ENCODE measurements at places on chromosomes 1 and 21.

DNA sequence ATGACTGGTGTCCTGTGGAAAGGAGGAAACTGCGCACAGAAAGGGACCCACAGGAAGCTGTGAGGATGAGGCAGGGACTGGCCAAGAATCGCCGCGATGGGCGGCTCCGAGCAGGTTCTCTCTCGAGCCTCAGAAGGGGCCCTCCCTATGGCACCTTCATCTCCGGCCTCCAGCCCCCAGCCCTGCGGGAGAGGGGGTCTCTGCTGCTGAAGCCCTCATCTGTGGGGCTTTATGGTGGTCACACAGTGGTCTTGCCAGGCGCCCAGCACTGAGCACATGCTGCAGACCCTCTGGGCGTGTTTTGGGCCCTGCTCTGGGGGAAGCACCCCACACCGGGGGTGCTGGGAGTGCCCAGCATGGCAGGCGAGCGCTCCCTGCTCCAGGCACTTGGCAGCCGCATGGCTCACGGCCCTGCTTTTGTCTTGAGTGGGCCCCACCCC is 86.6 kb upstream of the ACTRT2 start:
- DNase-seq = no peak

DNA sequence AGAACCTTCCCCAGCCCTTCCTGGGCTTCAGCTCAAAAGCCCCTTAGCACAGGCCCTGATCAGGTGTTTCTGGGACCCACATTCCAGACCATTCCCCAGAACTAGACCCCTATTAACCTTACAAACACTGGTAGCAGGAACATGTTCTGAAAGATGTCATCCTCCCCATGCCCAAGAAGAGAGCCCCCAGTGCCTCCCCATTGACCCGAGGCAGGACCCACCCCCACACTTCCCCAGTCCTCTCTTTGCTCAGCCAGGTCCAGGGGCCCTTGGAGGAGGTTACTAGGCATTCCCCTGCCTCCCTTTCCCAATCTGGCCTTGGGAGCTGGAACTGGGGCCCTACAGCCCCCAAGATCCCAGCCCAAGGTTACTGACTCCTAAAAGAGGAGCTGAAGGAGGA is 38.9 kb upstream of the HMGB4 start:
- no peak for DNase-seq

DNA sequence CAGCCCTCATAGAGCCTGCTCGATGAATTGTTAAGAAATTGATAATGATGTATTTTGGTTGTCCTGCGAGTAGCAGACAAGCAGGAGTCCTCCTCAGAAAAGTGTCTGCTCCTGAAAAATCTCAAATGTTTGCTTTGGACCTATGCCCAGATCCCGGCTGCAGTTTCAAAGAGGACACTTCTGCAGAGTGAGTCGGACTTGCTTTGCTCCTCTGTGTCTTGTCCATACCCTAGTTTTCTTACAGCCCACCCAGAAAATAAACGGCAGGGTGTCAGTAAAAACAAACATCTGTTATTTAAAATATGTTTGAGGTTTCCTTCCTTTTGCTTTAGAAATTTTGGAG is 2.8 kb downstream of the S100A10 start:
- no peak for DNase-seq

GRCh38 chr1:231016234-231016633 is 23.8 kb downstream of the FAM89A start:
- no peak for DNase-seq

- no peak for DNase-seq
Measured at GRCh38 chr21:26027696-26028095, 142.9 kb downstream of the APP start.

DNA sequence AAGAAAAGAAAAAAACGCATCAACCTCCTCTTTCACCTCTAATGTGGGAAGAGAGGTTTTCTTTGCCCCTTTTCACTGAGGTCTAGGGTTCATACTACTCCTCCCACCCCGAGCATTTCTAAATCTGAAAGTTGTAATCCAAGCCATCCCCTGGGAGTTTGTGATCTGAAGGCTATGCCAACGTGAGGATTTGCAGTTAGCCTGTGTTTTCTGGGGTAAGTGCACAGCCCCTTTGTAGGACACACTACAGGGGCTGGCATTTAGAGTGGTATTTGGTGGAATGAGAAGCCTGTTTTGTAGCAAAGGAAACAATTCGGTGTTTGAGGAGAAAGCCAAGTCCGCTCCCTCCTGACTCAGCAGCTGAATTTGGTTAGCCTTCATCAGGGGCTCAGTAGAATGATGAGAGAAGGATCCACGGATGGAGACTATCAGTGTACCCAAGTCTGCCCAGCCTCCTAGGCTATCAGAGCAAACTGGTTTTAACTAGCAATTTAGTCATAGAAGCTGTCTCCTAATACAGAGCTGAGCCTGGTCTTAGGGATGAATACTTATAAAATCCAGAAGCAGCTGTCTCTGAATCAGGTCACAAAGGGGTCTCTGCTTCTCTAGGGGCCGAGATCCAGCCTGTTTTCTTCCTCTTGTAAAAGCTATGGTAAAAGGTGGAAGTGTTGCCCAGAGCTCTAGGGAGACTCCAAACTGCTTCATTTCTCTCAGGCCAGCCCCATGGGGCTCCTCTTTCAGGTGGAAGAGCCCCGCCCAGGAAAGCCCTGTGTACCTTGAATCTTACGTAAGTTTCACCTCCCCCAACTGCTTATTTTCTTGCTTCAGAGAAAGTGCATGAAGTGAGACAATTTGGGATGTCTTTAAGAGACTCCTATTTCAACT is 2.1 kb downstream of the PCP4L1 start:
- DNase-seq = no peak

DNA sequence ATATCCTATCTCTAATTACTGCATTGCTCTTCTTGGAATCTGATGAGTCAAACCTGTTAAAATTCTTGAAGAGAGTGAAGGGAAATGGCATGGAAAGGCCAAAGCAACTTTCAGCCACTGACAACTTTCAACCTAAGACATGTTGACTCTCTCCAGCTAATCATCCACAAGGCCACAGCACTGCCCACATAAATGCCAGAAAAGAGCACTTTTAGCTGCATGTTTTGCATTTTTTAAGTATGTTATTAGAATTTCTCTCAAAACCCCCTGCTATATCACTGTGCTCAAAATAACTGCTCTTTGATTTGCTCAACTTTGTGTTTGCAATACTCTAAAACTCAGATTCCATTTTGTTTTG is 352.5 kb downstream of the ADGRL2 start:
- DNase-seq = no peak

- no peak for DNase-seq
Measured at GRCh38 chr1:241266121-241266520, 90.9 kb downstream of the RGS7 start.

DNA sequence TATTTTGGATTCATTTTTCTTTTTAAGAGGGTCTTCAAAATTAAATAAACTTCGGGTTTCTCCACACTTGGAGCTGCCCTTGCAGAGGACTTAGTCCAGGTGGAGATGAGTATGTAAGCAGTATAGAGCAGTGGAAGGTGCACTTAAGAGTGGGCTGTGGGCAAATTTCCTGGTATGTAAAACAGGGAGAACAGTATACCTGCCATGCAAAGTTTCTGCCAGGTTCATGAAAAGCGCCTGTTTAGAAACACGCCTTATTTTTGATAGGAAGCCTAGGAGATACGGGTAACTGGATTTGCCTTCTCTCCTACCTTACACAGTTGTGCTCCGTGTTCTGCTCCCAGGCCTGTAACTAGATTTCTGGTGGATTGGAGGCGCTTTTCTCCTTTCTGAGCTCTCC is 1.2 kb downstream of the KDM4A start:
- no peak for DNase-seq

DNA sequence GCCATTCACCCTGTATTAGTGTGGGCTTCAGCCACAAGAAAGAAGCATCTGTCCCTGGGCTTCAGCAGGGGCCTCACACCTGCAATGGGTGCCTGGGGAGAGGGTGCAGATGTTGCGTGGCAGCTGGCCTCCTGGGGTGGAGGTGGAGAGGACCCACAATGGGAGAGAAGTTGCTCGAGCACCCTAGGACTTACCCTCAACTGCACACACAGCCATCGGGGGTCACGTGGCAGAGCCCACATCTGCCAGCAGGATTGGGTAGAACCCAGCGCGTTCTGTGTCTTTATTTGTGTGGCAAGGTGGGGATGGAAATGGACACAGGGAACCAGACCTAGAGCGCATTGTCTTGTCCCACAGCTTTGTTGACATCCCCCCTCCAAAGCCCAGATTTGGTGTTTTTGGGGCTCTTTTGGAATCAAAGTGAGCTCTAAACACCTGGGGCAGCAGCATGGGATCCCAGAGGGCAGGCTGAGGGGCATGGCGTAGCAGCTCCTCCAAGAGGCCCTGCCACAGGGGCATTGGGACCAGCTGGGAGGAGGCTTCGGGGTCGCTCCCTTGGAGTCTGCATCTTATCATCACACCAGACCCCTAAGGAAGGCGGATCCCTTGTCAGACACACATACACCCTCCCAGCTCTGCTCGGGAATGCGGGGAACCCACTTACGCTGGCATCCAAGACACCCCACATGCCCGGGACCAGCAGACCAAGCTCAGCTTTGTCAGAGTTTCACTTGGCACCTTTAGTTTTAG is 5.1 kb downstream of the ABCG1 start:
- DNase-seq = peak; percentile 24

GRCh38 chr1:222290866-222291265 is 257.0 kb downstream of the HHIPL2 start:
- no peak for DNase-seq

DNA sequence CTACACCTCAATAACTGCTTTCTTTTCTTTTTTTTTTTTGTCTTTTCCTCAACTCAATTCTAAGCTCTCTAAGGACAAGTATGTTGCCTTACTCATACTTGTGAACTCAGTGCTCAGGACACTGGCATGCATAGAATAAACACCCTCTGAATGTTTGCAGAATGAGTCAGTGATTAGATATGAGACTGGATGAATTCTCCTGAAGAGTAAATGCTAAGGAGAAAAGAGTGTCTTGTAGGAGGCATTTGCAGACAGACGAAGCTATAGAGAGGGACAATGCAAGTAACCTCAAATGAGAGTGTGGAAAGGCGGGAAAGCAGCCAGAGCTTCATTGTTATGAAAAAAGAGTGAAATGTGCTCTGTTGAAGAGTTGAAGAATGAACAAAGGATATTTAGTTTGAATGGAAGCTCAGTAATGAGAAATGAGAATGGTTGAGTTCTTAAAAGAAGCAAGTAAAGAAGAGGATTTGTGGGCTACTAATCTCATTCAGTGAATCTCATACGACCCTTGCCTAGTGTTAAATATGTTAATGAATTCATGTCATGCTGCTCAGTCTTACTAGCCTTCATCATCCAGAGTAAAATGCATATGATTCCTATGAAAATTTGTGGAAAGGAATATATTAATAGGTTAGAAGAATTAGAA is 166.1 kb upstream of the DPYD start:
- no peak for DNase-seq

GRCh38 chr1:171718216-171718615 is 23.6 kb downstream of the VAMP4 start:
- no peak for DNase-seq

DNA sequence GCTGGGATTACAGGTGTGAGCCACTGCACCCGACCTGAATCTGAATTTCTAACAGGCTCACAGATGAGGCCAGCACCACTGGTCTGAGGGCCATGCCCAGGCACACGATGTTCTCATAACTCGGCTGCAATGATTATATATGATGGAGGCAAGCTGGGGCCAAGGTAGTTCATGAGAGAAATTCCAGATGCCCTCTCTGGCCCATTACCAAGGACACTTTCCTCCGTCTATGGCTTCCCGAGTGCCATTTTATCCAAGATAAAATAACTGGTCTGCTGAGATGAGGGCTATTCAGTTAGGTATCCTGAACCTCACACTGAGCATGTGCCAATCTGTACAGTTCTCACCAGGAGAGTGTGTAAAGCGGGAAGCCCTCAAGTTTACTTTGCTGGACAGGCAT is 16.5 kb downstream of the TMPRSS2 start:
- DNase-seq = no peak

DNA sequence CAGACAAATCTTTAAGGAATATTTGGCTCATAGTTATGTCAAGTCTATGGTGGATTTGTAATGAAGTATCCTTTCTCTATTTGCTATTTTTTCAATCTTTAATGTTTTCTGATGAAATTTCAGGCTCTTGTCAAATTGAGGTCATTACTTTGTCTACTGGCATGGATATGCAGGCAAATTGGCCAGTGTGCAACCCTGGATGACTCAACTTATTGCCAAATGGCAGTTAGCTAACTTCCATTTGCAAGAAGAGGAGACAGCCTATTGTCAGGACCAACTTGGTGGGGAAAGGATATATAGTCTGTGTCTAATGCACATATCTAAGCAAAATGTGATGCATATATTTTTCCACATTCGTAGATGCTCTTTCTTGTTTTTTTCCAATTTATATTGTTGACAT is 530.5 kb downstream of the PTBP2 start:
- DNase-seq = no peak

GRCh38 chr1:199403531-199404116 is 623.9 kb upstream of the NR5A2 start:
- DNase-seq = no peak

GRCh38 chr1:234977875-234978396 is 150.7 kb downstream of the TOMM20 start:
- no peak for DNase-seq

DNA sequence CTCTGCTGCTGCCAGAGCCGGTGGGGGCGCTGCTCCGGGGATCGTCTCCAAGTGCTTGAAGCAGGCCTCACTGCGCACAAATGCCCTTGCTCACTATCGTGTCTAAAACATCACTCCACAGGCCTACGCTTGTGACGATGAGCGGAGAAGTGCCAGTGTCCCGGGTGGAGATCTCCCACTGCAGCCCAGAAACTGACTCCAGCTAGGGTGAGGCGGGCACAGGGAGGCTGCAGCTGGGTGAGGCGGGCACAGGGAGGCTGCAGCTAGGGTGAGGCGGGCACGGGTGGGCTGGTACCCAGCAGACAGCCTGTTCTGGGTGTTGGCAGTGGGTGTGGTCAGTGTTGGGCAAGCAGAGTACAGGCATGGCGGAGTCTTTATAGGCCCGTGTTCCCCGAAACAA is 22.7 kb upstream of the PDXK start:
- no peak for DNase-seq

DNA sequence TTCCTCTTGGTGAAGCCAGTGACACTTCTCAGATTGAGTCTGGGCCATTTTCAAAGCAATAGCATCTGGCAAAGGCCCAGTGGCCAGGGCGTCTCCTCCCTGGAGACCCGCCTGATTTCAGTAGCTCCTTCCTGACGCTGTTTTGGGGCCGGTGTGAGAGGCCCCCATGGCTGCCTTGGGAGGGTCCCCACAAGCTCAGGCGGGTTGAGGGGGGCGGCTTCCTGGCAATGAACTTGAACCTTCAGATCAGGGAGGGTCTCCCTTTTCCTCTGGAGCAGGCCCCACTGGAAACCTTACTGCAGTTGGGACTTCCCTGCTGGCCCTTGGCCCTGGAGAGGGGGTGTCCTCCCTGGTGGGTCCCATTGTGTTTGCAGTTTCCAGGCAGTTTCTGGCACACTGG is 121.2 kb downstream of the CRYAA start:
- DNase-seq = no peak

- DNase-seq = no peak
Measured at GRCh38 chr1:93537924-93538323, 90.0 kb downstream of the FNBP1L start.
